ENCODE measurements at places on chromosomes 1 and 21.

DNA sequence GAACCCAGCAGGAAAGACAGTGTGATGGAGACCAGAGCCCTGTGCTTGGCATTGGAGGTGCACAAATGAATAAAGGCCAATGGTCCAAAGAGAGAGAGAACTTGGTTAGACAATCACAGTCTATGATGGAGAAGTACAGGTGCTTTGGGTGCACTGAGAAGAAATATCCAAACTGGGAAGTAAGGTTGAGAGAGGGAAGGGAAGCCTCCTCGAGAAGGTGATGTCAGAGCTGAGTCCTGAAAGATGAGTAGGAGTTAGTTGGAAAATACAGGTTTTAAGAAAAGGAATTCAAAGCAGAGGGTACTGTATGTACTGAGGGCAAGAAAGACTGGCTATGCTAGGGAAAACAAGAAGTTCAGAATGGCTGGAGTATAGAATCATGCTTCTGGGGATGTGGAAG lies 94.1 kb upstream of the CD53 start:
- DNase-seq: no peak

DNA sequence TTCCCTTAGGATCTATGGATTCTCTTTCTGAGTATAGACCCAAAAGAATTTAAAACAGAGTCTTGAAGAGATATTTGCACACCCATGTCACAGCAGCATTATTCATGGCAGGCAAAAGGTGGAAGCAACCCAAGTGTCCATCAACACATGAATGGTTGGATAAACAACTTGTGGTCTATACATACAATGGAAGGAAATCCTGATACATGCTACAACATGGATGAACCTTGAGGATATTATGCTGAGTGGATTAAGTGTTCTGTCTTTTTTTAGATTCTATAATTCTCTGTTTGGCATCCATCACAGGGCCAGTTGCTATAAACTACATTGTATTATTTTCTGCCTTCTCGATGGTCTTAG lies 39.8 kb downstream of the PTPN14 start:
- DNase-seq: no peak

GRCh38 chr1:51217101-51217500 lies 19.0 kb upstream of the RNF11 start:
- DNase-seq: no peak

- no peak for DNase-seq
Observed at GRCh38 chr21:35135481-35135880, 86.4 kb upstream of the RUNX1 start.

DNA sequence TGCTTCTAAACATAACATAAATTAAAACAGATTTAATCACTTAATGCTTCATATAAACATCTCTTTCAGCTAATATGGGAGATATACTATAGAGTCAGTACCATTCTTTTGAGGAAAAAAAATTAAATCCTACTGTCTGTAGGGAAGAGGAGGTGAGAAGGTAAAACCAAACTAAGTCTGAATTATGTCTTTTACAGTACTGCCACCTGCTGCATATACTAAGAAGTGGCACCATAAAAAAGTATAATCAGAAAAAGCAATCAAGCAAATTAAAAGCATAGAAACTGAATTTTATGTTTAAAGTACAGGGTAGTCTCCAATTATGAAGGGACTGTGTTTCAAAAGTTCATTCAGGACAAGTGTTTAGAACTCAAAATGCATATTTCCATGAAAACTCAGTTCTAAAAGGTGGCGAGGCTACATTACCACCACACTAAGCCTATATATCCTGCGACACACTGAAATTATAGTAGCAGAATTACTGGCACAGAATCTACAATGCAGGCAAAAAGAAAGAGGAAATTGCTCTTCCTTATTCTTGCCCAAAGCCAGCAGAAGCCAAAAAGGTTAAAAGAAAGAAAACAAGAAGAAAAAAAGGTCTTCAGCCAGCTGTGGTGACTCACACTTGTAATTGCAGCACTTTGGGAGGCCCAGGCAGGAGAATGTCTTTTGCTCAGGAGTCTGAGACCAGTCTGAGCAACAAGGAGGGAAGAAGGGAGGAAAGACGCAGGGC lies 9.0 kb downstream of the NSL1 start:
- DNase-seq: peak; percentile 66

GRCh38 chr1:50966991-50967390 lies 3.1 kb upstream of the CDKN2C start:
- DNase-seq: no peak

- peak; percentile 85 for DNase-seq
Observed at GRCh38 chr1:41432481-41433280, 51.8 kb downstream of the EDN2 start.

DNA sequence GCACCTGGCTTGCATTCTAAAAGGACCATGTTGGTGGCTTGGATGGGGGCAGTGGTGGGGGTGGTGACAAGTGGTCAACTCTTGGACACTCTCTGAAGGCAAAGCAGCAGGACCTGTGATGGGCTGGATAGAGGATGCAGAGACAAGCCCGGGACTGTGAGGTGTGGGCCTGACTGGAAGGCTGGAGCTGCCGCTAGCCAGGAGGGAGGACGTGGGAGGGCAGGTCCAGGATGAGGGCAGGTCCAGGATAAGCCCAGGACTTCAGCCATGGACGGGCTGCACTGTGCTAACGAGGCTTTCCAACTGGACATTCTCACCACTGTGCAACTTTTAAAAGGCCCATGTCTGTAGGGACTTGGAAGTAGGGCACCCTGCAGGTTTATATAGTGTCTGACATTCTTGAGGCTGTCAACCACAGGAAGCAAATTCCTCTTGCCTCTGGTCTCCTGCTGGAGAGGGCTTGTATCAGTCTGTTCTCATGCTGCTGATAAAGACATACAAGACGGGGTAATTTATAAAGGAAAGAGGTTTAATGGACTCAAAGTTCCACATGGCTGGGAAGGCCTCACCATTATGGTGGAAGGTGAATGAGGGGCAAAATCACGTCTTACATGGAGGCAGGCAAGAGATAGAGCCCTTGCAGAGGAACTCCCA lies 8.3 kb upstream of the C1orf167 start:
- no peak for DNase-seq

Measured in kidney glomerular epithelial cell (primary cell).